Testis (tissue), 5 donors: ENCODE measurements at places on chromosomes 1 and 21. TPM values are rescaled to one million over a fixed set of nuclear protein-coding genes. Genes with fewer than 3 reads are reported as not detected.

FAM78B gene
- total RNA-seq, result 19.8 TPM

ANGPTL1 gene
- 14.7 TPM for total RNA-seq

KRTAP19-1 gene
- not detected for total RNA-seq

DNAJC6 gene
- 5.1 TPM for total RNA-seq

PRAMEF15 gene
- total RNA-seq, result 0.19 TPM

CHI3L2 gene
- total RNA-seq, result 0.55 TPM

SH2D2A gene
- not detected for total RNA-seq

MASP2 gene
- 0.31 TPM for total RNA-seq
